SK-N-DZ (cell line): ENCODE measurements at places on chromosomes 16 and 17.
A peak's percentile ranks its signal among the peaks of the same experiment; 100 is the strongest.

GRCh38 chr17:12680993-12681392, 15.3 kb downstream of the MYOCD start:
- DNase-seq, result no peak

DNA sequence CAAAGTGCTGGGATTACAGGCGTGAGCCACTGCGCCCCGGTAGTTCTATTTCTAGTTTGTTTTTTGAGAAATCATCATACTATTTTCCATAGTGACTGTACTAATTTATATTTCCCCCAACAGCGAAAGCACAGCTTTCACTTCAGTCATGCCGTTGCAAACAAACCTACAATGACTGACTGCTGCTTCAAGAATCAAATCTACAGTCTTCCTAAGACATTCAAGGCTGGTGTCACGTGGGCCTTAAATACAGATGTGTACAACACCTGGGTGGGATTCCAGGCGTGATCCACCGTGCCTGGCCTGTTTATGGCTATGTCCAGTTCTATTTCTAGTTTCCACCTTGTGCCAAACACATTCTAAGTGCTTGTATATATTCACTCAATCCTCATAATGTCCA, 72.0 kb downstream of the ABCC6 start:
- no peak for DNase-seq

- no peak for DNase-seq
Observed at GRCh38 chr16:84599521-84600202, 18.2 kb downstream of the COTL1 start.

DNA sequence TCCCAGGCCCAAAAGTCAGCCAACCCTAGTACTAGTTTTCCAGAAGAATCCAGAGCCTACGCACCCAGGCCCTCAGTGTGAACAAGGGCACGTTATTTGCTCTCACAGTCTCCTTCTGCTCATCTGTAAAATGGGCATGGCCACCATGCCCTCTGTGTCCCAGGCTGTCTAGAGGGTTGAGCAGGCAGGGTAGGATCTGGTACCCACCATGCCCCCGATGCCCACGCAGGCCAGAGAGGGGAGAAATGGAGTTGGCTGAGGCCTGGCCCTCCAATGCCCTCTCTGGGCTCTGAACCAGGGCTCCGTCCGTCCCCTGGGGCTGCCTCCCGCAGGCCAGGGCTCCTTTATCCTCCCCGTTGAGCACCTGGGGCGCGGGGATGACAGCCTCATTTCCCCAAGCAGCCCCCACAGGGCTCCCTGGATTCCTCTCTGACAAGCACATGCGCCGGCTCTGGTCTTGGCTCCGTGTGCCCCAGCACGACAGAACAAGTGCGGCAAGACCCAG, 9.1 kb upstream of the BAHCC1 start:
- DNase-seq, result no peak

- DNase-seq, result no peak
Observed at GRCh38 chr16:68381363-68381724, 67.0 kb downstream of the SMPD3 start.

GRCh38 chr17:72466606-72467005, 345.8 kb downstream of the SOX9 start:
- no peak for DNase-seq

DNA sequence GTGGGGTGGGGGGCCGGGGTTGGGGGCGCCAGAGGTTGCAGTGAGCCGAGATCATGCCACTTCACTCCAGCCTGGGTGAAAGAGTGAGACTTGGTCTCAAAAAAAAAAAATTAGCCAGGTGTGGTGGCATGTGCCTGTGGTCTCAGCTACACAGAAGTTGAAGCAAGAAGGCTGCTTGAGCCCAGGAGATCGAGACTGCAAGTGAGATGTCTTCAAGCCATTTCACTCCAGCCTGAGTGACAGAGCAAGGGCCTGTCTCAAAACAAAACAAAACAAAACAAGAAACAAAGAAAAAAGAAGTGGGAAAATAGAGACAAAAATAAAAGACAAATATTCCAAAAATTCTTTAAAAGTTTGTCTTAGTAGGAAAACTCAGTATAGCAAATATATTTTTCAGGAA, 135.1 kb upstream of the CORO6 start:
- no peak for DNase-seq

- DNase-seq, result peak; percentile 60
Observed at GRCh38 chr16:89320782-89321501, 103.4 kb downstream of the ZNF778 start.

DNA sequence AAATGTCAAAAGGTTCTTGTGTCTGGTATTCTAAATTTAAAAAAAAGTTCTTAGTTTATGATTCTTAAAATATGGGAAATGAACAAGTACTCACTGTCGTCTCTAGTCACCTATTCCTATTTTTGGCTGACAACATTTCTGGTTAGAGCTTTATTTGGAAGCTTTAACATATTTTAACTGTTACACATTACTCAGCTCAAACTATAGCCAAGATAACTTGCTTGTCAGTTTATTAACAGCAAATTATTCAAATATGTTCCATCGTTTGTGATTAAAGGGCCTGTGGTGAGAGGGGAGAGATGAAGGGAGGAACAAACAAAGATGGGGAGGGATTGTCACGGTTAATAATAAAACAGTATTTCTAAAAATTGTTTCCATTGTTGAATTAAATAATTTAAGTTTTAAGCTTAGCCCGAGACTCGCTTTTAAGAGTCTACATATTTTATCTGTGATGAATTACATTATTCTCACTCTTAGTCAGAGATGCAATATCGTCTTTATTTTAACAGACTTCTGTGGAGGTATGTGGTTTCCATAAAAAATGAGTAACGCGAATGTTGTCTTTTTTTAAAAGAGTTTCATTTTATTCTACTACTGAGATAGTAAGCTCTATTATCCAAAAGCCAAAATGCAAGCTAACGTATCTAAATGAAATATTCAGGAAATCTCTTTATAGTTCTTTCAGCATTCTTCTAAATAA, 321.9 kb upstream of the PMFBP1 start:
- no peak for DNase-seq

- no peak for DNase-seq
Observed at GRCh38 chr17:17425005-17425404, 51.8 kb upstream of the MED9 start.

- DNase-seq, result peak; percentile 15
Observed at GRCh38 chr16:11076259-11077018, 132.1 kb downstream of the CLEC16A start.

DNA sequence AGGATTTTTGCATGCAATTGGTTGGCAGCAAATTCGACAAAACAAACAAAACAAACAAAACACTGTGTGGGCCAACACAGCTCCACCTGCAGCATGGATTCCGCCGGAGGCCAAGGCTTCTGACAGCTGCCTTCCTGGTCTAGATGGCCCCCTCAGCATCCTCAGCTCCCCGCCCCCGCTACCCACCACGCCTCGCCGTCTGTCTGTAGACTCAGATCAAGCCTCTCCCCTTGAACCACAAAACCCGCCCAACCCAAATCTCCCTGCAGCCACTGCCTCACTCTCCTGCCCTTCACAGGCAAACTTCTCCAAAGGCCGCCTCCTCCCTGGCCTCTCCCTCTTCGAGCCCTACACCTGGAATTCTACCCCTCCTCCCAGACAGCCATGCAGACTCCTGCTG, 57.9 kb downstream of the RTN4RL1 start:
- no peak for DNase-seq

GRCh38 chr16:73220836-73221235, 172.9 kb upstream of the ZFHX3 start:
- DNase-seq, result no peak

DNA sequence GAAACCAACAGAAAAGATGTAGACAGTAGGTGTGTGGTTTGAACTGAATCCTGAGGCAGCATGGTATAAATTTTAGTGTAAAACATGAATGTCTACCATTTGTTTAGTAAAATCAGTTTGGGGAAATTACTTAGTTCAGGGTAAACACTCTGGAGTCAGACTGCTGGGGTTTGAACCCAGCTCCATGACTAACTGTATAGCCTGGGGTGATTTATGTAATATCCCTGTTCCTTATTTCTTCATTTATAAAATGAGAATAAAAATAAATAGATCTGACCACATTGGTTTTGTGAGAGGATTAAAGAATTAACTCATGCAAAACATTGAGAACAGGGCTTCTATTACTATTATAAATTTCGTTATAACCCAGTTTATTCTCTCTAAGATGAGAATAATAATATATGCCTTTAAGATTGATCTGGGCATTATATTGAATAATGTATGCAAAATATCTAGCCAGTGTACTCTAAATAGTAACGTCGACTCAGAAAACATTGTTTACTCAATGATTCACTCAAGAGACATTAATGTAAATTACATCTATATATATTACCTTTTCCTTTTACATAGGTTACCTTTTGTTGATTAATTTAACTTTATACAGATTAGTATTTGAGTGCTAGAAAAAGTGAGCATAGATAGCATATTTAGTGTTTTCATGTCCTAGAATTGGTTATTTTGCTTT, 120.6 kb upstream of the KCNJ16 start:
- no peak for DNase-seq

GRCh38 chr16:73020409-73020884, 27.5 kb downstream of the ZFHX3 start:
- DNase-seq, result no peak

DNA sequence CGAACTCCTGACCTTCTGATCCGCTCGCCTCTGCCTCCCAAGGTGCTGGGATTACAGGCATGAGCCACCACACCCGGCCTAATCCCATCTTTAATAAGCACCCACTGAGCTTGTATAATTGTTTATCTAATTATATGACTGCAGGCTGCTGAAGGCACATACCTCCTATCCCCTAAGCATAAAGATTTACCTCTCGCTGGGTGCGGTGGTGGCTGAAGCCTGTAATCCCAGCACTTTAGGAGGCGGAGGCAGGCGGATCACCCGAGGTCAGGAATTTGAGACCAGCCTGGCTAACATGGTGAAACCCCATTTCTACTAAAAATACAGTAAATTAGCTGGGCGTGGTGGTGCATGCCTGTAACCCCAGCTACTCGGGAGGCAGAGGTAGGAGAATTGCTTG, 20.1 kb upstream of the YWHAE start:
- no peak for DNase-seq

DNA sequence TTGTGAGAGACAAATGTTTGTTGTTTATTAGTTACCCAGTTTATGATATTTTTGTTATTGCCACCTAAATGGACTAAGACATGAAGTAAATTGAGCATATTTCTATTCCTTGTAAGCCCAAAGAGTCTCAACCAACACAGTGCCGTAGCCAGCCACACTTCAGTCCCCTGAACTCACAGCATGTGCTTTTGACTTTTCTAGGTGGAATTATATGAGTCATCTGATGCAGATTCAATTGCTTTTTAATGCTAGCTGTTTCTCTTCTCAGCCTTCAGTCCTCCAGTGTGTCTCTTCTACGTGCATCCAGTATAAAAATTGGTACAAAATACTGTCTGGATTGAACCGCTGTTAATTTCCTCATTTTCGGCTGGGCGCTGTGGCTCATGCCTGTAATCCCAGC, 39.0 kb downstream of the IQCK start:
- DNase-seq, result no peak

DNA sequence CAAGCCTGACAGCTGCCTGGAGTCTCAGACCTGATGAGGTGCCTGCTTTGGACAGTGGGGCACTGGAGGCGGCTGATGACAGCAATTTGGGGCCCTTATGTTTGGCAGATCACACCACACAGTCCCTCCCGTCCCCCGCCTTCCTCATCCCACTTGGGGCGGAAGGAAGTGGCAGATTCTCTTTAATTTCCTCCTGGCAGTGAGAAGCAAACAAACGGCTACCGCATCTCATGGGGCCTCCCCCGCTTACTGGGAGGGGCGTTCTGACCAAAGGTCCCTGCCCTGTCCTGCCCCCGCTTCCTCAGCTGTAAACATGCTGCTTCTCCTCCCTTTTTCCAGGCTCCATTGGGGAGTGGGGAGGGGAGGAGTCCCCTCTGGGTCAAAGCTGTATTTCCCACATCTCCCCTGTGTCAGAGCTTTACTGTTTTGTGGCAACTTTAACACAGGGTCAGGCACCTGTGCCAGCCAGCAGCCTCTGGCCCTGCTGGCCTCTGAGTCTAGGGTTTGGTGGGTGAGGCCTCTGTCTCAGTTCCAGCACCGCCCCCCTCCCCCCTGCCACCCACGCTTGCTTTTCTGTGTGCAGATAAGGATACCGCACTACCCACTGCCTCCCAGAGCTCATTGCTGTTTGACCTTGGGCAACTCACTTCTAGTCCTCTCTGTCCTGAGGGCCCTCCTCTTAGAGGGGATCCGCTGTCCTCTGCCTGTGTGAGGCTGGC, 5.4 kb upstream of the NFATC3 start:
- DNase-seq, result no peak

GRCh38 chr17:57440522-57441269, 184.4 kb downstream of the MSI2 start:
- DNase-seq, result peak; percentile 73
